Pulmonary artery endothelial cell (primary cell): ENCODE measurements at places on chromosomes 12 and 14. TPM values are rescaled to one million over a fixed set of nuclear protein-coding genes. Genes with fewer than 3 reads are reported as not detected.

GRCh38 chr14:54671537-54671936, 104.6 kb downstream of the SAMD4A start:
- no peak for DNase-seq

GRCh38 chr12:28092396-28092795, 97.9 kb upstream of the CCDC91 start:
- no peak for DNase-seq

DNA sequence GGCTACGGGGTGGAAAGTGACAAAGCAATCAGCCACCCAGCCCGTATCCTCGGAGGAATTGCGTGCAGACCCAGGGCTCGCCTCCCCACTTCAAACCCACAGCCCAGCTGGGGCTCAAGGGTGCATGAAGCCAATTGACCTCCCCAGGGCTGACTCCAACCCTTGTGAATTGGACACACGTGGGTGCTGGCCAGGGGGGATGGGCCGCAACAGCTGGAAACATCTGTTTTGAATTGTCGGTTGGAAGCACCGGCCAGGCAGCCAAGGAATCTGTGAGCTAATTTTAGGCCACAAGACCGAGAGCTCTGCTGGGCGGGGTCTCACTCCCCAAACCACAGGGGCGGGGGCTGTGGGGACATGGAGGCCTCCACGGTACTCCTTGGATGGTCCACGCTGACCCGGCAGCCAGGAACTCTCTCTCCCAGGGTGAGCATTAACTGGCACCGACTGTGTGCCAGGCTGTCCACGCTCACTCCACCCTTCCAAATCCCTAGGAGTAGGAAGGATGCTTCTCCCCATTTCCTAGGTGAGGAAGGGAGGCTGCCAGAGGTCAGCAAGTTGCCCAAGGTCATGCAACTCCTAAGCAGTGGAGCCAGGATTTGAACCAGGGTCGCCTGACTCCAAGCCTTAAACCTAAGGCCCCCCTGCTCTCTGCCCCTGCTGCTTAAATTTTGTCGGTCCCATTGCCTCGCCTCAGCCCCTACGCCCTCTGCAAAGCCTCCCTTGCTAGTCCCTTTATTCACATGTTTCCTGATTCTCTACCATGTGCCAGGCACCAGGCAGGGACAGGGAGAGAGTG, 11.9 kb upstream of the TMEM119 start:
- no peak for DNase-seq

Gene SRRM4
- total RNA-seq: not detected in 2 replicates
